Left colon (tissue), 2 donors: ENCODE measurements at places on chromosomes 3 and 15. TPM values are rescaled to one million over a fixed set of nuclear protein-coding genes. Genes with fewer than 3 reads are reported as not detected.

SLC28A1 gene
- not detected for total RNA-seq

KPNA4 gene
- total RNA-seq, result 60.1 TPM

AQP9 gene
- 0.27 TPM for total RNA-seq

ICE2 gene
- total RNA-seq, result 31.7 TPM

HES1 gene
- 98.7 TPM for total RNA-seq

DNA sequence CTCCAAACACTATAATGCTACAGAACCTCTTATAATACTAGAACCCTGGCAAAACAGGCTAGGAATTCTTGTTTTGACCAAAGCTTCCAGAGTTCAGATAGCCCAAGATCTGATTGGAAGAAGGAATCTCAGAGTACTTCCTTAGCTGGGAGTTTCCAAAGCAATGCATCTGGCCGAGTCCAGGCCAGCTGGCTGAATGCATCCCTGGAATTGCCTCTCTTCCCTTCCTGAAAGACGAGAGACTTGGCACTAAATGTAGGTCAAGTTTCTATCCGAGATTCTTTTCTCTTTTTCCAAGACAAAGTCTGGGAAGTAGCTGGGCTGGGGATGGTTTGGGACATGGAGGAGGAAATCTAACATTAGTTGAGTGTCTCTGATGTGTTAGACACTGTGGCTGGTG lies 68.7 kb upstream of the ADPGK start:
- no peak for DNase-seq

- DNase-seq, result no peak
Observed at GRCh38 chr3:63847718-63848450, 15.7 kb downstream of the THOC7 start.

DNA sequence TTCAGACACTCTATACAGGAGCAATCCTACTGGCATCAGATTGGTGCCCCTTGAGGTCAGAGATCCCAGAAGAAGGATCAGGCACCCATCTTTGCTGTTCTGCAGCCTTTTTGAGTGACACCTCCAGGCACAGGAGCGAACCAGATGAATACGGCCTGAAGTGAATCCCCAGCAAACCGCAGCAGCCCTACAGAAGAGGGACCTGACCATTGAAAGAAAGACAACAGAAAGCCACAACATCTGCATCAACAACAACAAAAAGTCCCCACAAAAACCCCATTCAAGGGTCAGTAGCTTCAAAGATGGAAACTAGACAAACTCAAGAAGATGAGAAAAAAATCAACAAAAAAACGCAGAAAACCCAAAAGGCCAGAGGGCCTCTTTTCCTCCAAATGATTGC lies 130.4 kb downstream of the PPM1L start:
- DNase-seq, result no peak

DNA sequence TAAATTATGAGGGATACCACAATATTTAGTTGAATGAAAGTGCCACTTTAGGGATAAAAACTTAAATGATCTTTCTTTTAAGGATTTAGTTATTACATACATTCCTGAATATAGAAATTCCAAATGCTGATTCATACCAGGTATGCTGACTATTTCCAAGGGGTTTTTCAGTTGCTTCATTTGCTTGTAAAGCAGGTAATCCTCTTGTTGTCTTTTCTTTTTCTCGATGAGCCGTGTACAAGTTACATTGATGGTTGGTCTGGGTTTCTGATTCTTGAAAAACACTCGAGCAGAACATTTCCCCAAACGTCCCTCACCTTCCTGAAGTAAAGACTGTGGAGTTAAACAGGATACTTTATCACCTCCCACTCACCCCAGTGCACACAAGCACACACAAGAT lies 21.7 kb downstream of the RARRES1 start:
- no peak for DNase-seq

DNA sequence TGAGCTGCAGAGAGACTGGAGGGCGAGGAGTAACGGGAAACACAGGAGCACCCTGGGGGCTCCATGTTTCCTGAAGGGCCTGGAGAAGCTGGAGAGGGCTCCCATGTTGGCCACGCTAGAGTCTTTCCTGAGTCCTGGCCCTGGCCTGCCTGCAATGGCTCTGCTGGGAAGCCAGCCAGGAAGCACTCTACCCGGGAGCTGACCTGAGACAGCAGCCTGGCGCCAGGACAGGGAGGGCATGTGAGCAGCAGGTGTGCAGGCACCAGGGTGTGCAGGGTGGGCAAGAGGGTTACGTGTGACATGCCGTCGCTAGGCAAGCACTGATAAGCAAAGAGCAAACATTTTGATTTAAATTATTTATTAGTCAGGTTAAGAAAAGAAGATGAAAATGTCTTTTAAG lies 301.4 kb downstream of the OCA2 start:
- no peak for DNase-seq

DNA sequence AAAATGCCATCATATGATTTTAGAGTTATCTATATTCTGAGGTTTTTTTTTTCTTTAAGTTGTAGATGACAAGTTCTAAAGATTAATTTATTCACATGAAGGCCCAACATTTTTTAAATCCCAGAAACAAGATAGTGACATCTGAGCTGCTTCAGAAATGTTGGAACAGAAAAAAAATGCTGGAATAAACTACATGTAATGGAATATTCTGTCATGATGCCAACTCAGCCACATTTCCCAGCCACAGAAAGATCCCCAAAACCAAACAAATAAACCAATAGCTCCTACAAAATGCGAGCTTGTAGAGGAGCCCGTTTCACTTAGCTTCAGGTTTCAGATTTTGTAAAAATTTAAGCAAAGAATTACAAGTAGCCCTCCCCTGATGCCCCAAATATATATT lies 111.0 kb upstream of the MYO5C start:
- DNase-seq, result no peak

DNA sequence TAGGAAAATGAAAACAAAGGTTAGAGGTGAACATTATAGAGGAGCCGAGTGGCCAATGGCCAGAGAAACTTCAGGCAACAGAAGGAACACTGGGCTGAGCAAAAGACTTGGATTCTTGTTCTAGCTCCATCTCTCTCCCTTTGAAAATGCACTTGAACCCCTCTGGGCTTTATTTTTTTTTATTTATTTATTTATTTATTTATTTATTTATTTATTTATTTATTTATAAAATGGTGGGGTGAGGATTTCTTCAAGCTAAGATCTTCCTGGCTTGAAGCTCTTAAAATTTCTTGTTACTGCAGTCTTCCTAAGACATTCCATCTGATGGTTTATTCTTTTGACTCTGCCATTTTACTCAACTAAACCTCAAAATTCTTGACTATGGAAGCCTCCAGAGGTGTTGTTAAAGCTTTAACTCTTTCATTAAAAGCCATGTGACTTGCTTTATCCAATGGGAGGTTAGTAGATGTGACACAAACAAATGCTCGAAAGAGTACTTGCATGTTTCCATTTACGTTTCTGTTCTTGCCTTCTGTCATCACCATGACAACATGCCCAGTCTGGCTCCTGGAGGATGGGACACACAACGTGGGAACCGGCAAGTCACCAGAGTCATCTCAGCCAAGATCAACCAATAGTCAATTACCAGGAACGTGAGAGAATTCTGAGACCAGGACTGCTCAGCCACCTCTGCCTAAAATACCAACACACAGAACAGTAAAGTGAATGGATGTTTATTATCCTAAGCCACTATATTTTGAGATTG lies 325.2 kb upstream of the CTNNB1 start:
- DNase-seq, result no peak

GRCh38 chr3:45881078-45882022 lies 5.0 kb upstream of the CCR9 start:
- no peak for DNase-seq

DNA sequence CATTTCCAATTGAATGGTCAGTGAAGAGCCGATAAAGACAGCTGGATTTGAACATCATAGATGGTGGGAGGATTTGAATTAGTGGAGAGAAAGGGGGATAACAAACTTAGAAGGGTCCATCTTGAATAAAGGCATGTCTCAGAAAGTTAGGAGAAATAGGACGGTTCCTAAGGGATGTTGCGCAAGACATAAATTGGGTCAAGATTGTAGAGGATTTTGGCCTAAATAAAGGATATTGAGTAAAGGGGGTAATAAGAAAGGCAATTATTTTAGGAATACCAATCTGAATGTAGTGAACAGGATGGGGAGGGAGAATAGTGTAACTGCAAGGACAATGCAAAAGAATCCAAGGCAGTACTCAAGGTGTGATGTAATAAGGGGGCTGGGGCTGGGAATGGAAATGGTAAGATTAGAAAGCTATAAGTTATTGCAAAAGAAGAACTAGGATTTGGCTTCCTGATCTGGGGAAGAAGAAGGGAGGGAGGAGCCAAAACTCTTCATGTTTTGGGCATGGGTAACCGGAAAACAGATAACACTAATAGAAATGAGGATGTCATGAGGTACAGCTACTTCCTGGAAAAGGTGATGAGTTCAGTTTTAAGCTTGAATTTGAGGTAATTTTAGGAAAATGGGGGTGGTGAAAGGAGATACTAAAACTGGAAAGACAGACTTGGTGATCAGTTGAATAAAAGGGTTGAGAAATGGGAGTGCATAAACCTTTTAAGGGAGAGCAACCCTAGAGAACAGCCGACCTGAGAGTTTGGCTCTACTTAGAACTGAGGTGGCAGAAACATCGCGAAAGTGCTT lies 17.3 kb upstream of the TRPC1 start:
- no peak for DNase-seq

- DNase-seq, result no peak
Observed at GRCh38 chr3:82002986-82003642, 241.7 kb upstream of the GBE1 start.

GRCh38 chr3:105661461-105661860 lies 207.4 kb downstream of the CBLB start:
- no peak for DNase-seq

DNA sequence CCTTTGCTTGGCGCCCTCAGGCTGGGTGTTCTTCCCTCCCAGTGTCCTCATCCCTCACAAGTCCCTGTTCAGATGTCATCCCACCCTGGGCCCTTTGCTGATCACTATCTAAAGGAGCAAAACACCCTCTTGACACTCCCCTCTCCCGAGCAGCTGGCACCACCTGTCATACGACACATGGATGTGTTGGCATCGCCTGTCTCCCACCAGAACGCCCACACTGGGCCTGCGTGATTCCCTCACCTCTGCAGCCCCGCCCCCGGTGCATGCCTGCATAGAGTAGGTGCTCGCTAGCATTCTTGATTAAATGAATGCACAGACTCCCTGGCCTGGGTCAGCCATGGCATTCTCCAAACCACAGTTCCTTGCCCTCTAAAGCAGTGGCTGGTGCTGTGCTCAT lies 75.8 kb downstream of the DNAJB8 start:
- DNase-seq, result no peak

DNA sequence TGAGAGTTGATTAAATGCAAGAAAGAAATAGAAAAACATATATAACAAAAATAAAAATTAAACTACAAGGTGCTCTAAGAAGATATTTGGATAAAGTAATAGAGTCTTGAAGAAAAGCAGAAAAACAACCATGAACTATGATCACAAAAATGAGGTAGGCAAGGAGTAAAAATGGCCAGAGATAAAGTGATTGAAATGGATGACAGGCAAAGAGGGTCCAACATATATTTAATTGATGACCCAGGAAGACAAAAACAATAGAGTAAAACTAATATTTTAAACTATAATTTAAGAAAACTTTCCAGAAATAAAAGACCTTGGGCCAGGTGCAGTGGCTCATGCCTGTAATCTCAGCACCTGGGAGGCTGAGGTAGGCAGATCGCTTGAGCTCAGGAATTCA lies 22.1 kb upstream of the WDR49 start:
- DNase-seq, result no peak
